HCT116 (cell line): ENCODE measurements at places on chromosomes 6 and 20.

- no peak for DNase-seq
These were observed 12.1 kb upstream of the CHRNA4 start for GRCh38 chr20:63372971-63373885.

- no peak for DNase-seq
These were observed 9.1 kb upstream of the SERPINB6 start for GRCh38 chr6:2980465-2980855.

DNA sequence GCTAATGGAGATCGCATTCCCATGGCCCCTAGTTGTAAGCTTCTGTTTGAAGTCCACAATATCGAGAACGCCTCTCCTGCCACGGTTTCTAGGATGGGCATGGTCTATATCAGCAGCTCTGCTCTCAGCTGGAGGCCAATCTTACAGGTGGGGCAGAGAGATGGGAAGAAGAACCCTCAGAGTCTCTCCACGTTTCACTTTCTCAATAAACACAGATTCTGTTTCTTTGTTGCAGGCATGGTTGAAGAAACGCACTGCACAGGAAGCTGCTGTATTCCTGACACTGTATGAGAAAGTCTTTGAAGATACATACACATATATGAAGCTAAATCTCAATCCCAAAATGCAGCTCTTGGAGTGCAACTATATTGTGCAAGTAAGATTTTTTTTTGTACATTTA, 157.9 kb downstream of the DNAH8 start:
- no peak for DNase-seq

DNA sequence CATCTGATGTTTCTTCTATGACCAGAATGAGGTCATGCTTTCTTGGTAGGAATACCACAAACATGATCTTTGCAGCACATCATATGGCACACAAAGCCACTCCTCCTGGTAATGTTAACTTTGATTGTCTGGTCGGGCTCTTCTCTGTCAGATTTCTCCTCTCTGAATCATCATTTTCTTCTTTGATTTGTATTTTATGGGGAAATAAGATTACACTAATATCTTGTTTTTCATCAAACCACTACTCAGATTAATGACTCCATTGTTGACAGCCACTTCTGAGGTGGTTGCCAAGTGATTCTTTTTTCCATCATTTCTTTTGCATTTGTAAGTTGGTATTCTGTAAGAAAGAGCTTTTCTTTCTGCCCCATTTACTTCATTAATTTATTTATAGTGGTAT, 29.5 kb downstream of the TRMT11 start:
- no peak for DNase-seq

DNA sequence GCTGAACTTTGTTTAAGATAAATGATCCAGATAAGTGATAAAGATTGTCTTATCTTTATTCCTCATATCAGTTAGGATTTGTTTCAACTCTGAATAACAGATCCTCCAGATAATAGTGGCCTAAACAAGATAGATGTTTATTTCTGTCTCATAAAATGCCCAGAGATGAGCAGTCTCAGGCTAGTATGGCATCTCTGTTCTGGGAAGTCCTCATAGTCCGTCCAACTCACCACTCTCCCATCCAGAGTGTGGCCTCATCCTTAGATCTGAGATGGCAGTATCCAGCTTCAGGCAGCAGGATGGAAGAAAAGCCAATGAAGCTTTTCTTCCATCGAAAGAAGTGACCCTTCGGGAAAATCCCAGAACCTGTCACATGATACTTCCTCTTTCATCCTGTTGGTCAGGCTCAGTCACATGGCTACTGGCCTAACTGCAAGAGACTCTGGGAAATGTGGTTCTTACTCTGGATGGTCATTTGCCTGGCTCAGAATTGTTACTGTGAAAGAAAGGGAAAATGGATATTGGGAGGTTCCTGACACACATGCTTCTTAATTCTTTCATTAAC, 29.4 kb upstream of the TAGAP start:
- DNase-seq, result peak; percentile 41

DNA sequence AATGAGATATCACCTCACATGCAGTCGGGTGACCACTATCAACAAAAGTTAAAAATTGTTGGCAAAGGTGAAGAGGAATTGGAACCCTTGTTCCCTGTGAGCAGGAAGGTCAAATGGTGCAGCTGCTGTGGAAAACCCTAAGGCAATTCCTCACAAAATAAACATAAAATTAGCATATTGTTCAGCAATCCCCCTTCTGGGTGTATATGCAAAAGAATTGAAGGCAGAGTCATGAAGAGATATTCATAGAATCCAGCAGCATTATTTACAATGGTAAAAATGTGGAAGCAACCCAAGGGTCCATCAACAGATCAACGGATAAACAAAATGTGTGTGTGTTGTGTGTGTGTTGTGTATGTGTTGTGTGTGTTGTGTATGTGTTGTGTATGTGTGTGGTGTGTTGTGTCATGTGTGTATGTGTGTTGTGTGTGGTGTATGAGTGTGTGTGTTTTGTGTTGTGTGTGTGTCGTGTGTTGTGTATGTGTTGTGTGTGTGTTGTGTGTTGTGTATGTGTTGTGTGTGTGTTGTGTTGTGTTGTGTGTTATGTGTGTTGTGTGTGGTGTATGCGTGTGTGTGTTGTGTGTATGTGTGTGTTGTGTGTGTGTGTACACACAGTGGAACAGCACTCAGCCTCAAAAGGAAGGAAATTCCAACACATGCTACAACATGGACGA, 245.1 kb downstream of the ERMARD start:
- DNase-seq, result peak; percentile 0

DNA sequence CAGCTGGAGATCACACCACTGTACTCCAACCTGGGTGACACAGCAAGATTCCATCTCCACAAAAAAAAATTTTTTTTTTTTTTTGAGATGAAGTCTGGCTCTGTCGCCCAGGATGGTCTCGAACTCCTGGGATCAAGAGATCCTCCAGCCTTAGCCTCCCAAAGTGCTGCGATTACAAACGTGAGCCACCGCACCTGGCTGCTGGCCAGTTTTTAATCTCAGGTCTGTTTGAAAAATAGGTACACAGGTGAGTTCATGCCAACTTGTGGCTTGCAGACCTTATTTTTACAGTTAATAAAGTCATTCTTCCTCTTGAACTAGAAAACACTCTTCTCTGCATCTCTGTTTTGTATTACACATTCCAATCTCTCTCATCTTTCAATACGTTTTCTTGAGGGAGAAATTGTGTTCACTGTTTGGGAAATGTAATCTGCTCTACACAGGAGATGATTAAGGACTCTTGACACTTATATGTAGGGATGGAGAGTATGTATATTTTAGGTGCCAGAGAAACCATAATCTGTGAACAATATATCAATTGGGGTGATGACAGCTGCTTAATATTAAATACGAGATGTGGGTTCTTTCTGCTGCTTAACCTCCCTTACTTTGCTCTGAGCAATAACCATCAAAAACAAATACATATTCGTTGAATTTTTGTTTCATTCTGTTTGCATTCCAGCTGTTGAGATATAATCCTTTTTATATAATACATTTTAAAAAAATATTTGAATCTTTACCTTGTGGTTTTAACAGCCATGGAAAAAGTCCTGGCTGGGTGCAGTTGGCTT, 17.7 kb upstream of the RIPOR3 start:
- no peak for DNase-seq

- no peak for DNase-seq
These were observed 28.5 kb upstream of the SCUBE3 start for GRCh38 chr6:35185302-35185681.

- DNase-seq, result no peak
These were observed 17.1 kb upstream of the MMP9 start for GRCh38 chr20:45991616-45992015.

- no peak for DNase-seq
These were observed 165.6 kb downstream of the ZFP64 start for GRCh38 chr20:52025938-52026337.

DNA sequence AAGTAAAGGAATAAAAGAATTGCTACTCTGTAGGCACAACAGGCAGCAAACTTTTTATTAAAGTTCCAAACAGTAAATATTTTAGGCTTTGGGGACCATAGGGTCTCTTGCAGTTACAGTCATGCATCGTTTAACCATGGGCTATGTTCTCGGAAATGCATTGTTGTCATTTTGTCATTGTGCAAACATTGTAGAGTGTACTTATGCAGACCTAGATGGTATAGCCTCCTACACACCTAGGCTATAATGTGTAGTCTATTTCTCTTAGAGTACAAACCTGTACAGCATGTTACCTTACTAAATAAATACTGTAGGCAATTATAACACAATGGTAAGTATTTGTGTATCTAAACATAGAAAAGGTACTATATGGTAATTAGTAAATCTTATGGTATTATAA, 54.7 kb downstream of the CDS2 start:
- no peak for DNase-seq

DNA sequence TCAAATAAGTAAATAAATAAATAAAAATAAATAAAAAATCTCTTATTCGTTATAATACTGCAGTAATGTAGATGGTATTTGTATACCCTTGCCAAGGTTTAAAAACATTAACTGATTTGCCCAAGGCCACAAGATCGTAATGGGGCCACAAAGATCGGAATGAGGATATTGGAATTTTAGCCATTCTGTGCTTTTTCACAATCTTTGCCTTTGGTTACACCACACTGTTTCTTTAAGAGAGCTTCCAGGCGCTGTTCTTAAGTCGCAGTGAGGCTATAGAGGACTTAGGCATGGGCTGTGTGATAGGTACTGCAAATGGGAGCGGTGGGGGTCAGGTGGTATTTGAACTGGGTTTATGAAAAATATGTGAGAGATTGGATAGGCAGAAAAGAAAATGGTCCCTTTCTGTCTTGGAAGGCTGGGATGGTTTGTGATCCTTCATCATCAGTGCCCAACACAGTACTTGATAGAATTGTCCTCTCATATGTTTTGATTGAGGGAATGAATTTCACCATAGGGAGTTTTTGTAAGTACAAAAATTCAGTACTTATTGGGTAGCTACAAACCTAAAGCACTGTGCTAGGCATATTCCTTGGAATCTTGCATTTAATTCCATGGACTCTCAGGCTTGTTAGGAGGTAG, 1.4 kb downstream of the NUS1 start:
- no peak for DNase-seq

DNA sequence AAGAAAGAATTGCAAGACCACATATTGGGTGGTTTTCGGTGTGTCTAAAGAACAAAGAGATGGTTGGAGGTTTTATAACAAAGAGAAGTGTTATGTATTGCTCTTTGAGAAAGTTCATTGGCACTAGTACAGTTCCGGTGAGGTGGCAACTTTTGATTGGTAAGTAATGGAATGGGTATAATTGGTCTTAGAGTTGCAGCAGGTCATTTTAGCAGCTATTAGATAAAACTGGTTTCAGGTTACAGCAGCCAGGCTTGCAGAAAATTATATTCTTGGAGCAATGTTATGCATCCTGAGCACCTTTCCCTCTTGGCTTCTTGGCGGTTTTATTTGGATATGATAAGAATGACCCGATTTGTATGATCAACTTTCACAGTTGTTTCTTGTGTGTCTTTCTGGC, 12.3 kb upstream of the SSTR4 start:
- no peak for DNase-seq

DNA sequence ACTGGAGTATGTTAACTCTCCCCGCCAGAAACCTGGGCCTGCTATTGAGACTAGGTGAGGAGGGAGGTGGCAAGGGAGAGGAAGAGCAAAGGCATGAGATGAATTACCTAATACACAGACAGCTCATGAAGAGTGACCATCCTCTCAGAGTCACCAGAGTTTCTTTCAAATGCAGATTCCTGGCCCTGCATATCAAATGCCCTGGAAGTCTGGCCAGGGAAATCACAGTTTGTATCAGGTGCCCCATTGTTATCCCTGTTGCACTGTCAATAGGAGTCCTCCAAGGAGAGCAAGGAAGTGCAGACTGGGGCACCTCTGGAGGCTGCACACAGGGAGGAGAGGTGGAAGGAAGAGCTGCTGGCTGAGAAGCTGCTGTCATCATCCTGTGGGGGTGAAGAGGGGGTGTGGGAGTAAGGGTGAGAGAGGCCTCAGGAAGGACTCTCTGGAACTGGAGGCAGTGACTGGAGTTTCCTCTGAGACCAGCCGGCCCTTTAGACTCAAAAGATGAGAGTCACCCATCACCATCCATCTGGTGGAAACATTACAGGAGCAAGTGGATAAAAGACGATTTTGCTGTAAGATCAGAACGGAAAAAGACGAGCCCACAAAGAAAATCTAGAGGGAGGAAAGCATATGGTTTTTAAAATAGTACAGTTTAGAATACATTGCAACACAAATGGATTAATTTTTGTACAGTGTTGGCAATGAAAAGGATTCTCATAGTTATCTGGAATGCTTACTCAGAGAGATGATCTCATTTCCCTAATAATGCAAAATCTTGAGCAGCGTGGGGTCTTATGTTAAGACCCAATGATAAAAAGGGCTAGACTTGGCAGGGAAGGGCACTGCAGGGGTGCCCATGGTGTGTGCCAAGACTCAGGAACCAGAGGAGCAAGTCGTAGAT, 268.1 kb downstream of the UST start:
- no peak for DNase-seq

- DNase-seq, result no peak
These were observed 17.0 kb upstream of the CPNE5 start for GRCh38 chr6:36856277-36856676.

- no peak for DNase-seq
These were observed 226.9 kb downstream of the DLL1 start for GRCh38 chr6:170063851-170064602.

DNA sequence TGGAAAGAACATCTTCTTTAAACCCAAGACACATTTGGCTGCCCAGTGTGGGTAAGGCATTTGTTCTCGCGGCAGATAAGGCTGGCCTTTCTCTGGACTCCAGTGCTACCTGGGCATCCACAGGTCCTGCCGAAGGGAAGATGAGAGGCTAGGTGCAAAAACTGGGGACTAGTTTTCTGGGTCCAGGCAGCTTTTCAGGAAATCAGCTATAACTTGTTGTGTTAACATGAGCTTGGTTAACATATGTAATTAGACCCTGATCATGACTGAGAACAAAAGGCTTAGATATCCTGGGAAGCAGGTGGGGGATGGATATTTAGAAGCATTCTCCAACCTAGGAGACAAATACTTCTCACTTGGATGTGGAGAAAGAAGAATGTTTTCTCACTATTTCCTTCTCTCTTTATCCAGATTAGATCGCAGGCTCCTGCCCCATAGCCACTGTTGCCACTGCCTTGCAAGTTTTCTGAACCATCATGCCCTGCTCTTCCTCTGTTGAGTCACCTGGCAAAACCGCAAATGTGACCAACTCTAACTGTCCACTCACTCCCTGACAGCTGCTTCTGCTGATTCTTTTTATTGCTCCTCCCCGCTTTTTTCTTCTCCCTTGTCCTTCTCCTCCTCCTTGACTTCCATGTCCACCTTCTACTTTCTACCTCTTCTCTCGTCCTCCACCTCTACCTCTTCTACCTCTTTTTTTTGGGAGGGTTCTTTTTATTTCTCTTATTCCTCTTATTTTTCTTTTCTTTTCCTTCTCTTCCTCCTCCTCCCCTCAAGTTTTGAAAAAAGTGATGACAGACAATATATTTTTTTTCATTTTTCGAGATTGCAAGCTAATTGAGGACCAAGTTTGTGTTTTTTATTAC, 258.1 kb downstream of the UTRN start:
- DNase-seq, result peak; percentile 32
